Dorsolateral prefrontal cortex (tissue), 122 donors: ENCODE measurements at places on chromosomes 4 and X. TPM values are rescaled to one million over a fixed set of nuclear protein-coding genes. Genes with fewer than 3 reads are reported as not detected.

DNA sequence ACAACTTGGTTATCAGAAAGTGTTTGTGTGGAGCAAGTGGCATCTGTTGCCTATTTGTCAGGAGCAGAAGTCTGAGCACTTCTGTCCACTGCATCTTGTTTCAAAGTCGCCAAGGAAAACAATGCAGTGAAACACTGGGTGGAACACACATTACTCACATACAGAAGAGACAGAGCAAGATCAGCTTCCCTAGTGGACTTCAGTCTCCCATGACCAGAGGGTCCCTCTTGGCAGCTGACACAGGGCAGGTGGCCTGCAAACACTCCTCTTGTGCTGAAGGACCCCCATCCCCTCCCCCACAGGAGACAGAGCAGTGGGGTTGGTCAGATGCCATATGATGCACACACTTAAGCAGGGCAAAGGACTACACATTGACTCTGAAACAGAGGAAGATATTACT is 3.6 kb upstream of the BBS12 start:
- no peak for DNase-seq

DNA sequence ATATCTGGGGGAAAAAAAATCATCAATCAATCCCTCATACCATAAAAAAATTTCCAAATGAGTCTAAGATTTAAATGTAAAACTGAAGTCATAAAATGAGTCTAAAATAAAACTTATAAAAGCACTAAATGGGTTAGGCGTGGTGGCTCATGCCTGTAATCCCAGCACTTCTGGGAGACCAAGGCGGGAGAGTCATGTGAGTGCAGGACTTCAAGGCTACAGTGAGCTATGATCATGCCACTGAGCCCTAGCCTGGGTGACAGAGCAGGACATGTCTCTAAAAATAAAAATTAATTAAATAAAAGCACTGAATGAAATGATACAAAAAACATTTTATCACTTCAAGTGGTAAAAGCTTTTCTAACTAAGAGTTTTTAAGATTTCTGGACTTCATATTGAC is 83.3 kb downstream of the LRBA start:
- DNase-seq = no peak

- DNase-seq = no peak
These were observed 47.5 kb upstream of the CLDN34 start for GRCh38 chrX:9919632-9920172.

DNA sequence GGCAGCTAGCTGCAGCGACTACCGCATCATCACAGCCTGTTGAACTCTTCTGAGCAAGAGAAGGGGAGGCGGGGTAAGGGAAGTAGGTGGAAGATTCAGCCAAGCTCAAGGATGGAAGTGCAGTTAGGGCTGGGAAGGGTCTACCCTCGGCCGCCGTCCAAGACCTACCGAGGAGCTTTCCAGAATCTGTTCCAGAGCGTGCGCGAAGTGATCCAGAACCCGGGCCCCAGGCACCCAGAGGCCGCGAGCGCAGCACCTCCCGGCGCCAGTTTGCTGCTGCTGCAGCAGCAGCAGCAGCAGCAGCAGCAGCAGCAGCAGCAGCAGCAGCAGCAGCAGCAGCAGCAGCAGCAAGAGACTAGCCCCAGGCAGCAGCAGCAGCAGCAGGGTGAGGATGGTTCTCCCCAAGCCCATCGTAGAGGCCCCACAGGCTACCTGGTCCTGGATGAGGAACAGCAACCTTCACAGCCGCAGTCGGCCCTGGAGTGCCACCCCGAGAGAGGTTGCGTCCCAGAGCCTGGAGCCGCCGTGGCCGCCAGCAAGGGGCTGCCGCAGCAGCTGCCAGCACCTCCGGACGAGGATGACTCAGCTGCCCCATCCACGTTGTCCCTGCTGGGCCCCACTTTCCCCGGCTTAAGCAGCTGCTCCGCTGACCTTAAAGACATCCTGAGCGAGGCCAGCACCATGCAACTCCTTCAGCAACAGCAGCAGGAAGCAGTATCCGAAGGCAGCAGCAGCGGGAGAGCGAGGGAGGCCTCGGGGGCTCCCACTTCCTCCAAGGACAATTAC is 1.4 kb downstream of the AR start:
- DNase-seq = peak; percentile 17

The SPANXB1 gene
- total RNA-seq = not detected

The ADGRL3 gene
- total RNA-seq = 128 TPM

DNA sequence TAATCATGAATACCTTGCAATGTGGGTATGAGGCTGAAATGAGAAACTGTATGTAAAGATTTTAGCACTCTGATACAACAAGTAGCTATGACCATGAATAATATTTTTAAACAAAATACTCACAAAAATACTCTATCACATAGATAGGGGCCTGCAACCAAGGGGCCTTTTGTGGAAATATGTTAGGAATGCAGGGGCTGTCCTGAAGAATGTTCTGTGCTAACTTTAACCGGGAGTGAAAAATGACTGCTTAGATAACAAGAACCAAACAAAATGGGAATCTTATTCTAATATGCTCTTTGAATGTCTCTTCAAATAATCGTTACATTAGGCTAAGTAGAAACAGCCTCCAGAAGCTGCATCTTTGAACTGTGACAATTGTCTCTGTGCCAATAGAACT is 37.9 kb upstream of the GYPA start:
- no peak for DNase-seq

The TNIP3 gene
- total RNA-seq = not detected

- no peak for DNase-seq
These were observed 90.1 kb downstream of the PALLD start for GRCh38 chr4:168586926-168587325.

- no peak for DNase-seq
These were observed 13.1 kb downstream of the PI4K2B start for GRCh38 chr4:25246680-25247611.

The MAGEB2 gene
- not detected for total RNA-seq

The UGT2B17 gene
- not detected for total RNA-seq

DNA sequence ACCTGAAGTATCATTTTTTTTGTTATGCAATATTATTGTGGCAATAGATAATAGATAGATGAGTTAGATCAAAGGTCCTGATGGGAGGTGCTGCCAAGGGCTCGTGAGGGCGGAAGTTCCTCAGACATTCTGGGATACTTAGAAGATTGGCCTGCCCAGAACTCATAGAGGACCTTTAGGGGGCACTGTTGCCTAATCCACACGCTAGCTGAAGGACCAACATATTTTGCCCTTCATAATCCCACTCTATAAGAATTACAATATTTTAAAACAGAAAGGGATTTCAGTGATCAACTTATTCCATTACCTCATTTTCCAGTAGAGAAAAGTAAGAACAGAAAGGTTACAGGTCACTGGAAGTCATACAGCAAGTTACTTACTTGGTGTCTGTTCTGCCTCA is 22.9 kb upstream of the COX7B2 start:
- peak; percentile 44 for DNase-seq

- no peak for DNase-seq
These were observed 95.4 kb downstream of the NKX6-1 start for GRCh38 chr4:84403656-84404055.

- DNase-seq = no peak
These were observed 172.0 kb downstream of the CFAP299 start for GRCh38 chr4:80507507-80507906.

The ZC4H2 gene
- total RNA-seq = 21.2 TPM

- no peak for DNase-seq
These were observed 182.2 kb downstream of the AR start for GRCh38 chrX:67726018-67726417.

GRCh38 chr4:124686279-124686678 is 26.3 kb downstream of the ANKRD50 start:
- no peak for DNase-seq

DNA sequence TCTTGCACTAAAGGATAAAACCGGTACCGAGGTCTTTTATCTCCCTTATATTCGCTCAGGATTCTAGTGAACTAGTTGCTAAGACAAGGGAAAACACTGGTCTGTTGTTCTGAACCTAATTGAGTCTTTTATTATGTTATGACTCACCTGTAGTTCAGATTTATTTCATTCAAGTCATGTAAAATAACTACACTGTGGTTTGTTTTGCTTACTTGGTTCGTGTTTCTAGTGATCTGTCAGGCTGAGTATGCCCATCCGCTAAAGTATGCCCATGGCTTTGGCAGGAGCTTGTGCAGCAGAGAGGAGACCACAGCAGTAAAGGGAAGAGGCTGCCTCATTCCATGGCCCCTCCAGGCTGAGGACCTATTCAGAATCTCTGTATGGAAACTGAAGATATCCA is 126.1 kb downstream of the AFF1 start:
- DNase-seq = no peak

DNA sequence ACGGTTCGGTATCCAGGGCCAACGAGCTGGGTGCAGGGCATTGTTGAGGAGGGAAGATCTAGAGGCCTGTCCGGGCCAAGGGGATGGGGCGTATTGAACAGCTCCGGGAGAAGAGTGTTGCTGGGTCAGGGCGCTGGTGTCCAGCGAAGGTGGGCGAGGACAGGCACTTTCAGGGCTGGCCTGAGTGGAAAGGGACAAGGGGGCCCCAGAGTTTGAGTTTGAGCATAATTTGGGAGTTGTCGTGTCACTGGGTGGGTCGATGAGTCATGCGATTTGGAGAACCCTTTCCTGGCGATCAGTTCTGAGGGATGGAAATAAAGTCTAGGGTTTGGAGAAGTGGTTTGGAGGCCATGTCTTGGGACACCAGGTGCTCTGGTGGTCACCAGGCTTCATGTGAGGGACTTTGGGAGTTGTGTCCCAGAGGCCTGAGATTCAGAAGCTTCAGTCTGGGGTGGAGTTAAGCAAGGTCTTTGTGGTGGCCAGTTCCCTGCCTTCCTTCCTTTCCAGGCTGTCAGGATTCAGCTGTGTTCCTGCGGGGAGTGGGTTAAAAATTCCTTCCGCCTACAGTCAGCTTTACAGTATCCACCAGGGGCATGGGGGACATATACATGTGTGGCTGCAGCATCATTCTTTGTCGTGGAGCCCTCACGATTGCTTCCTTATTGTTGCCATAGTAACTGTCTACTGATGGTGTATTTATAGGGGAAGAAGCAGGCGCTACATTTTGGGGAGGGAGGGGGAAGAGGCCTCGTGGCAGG is 504 bp downstream of the PRRG3 start:
- no peak for DNase-seq

The SGMS2 gene
- 2.8 TPM for total RNA-seq

DNA sequence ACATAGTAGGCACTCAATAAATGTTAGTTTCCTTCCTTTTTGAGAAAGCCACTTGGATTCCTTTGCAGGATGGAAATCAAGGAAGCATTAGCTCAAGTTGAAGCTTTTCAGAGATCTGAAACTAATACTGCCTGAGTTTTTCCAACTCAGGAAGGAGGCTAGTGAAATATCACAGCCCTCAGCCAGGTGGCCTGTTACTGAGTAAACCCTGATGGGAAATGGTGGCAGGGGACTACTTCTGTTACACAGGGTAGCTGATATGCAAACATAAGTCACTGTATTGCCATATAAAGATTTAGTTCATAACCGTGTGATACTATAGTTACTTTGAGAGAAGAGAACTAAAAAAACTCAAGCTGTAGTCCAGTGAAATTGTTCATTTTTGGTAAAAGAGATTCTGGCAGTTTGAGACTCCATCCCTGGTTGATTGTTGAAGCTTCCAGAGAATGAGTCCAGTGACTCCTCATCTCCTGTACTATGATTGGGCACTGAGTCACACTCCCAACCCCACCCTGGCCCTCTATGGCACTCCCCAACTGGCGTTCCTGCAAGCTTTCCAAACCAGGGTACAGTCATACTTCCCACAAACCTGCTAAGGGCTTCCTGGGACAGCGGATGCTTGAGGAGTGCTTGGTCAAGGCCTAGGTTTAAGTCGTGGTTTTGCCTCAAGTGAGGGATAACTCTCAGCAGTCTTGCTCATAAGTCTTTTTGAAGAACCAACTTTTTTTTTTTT is 81.8 kb downstream of the MID1IP1 start:
- no peak for DNase-seq

- no peak for DNase-seq
These were observed 495.3 kb downstream of the UBE2NL start for GRCh38 chrX:144379156-144379555.

The PDHA2 gene
- not detected for total RNA-seq

- no peak for DNase-seq
These were observed 71.0 kb downstream of the TMA16 start for GRCh38 chr4:163565226-163566135.

The SH3RF1 gene
- total RNA-seq = 32.1 TPM

- DNase-seq = peak; percentile 69
These were observed 39.9 kb downstream of the FAM149A start for GRCh38 chr4:186144198-186144945.

DNA sequence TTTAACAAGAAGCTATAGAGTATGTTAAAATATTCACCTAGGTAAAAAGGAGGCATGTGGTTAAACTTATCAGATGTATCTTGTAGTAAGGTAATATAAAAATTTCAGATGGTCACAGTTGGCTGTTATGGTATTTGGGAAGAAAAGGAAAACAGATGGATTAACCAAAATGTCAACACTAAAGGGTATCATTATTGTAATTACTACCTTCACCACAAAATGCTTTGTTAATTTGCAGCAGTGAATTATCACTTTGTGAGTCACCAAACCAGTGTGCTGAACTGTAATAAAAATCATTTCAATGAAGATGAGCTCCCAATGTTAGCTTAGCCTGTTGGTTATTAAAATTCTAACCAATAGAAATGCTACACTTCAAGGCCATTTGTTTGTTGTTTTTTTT is 233.9 kb downstream of the RPA4 start:
- DNase-seq = no peak

- DNase-seq = no peak
These were observed 36.1 kb upstream of the IRF2 start for GRCh38 chr4:184510401-184510800.

The KDR gene
- total RNA-seq = 8.1 TPM

The TLL1 gene
- 5.8 TPM for total RNA-seq

GRCh38 chr4:141914746-141915145 is 278.4 kb downstream of the IL15 start:
- DNase-seq = no peak

GRCh38 chr4:152880263-152880662 is 55.9 kb upstream of the FHDC1 start:
- DNase-seq = no peak

The USP17L20 gene
- not detected for total RNA-seq

The KLHL4 gene
- 17.0 TPM for total RNA-seq

The CT45A1 gene
- not detected for total RNA-seq

- peak; percentile 67 for DNase-seq
These were observed 57.6 kb upstream of the LGI2 start for GRCh38 chr4:25088093-25088952.
